ENCODE measurements at places on chromosomes 2 and 18. TPM values are rescaled to one million over a fixed set of nuclear protein-coding genes. Genes with fewer than 3 reads are reported as not detected.

PROC gene
- not detected for total RNA-seq

L3MBTL4 gene
- 14.3 TPM for total RNA-seq

RASGRP3 gene
- 12.1 TPM for total RNA-seq

YES1 gene
- 67.6 TPM for total RNA-seq

DNA sequence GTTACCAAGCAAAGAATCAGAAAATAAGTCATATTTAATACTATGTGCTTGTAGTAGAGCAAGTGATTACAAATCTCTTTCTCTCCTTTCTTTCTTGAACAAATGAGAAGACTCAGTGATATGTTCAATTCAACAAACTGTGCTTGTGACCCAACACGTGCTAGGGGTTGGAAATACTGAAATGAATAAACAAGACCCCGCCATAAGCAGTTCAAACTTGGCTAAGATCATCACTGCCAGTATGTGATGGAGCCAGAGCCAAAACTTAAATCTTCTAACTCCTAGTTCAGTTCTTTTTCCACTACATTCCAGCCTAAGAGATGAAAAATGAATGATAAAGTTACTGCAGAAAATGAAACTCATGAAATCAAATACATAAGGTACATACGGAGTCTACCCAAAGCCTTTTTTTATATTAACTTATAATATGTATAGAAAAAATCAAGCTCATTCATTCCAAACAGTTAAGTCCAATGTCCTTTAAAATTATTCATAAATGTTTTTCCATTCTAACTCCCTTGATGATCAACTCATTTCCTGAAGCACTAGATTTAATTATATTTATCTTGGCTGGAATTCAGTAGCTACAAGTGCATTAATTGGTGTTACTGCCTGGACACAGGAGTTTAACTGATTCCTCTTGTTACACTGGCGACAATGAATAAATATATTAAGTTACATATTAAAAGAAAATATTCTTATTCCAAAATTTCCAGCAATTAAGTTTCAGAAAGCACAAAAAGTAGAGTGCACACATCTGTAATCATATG lies 36.0 kb downstream of the GALNT3 start:
- no peak overlapping the region for H3K27ac ChIP-seq
- no peak for DNase-seq
- no peak overlapping the region for H3K4me3 ChIP-seq
- peaks cover 6% of the 10 kb centered on the region for H3K36me3 ChIP-seq

DNA sequence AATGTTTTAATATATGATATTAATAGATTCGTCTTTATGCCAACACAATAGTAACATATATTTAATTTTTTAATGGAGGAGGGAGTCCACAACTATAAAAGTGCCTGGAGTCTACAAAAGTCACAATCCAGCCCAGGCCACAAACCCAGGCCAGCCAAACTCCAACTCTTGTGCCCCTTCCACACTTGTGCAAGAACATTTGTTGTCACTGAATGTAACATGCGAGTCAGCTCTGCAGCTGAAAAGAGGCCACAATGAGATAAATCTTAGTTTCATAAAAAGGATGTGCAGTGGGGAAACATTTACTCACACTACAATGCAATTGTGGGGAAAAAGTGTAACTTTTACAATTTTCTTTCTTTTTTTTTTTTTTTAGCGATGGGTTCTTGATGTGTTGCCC lies 110.8 kb downstream of the MCFD2 start:
- no peaks in the 10 kb centered on the region for H3K36me3 ChIP-seq
- H3K27me3 ChIP-seq: no peaks in the 10 kb centered on the region
- no peak overlapping the region for H3K4me3 ChIP-seq
- H3K4me1 ChIP-seq: no peaks in the 10 kb centered on the region
- H3K27ac ChIP-seq: no peak overlapping the region

HOXD9 gene
- total RNA-seq: not detected

- H3K27me3 ChIP-seq: no peaks in the 10 kb centered on the region
- no peaks in the 10 kb centered on the region for H3K36me3 ChIP-seq
- no peak overlapping the region for H3K27ac ChIP-seq
- DNase-seq: no peak
- no peak overlapping the region for H3K4me3 ChIP-seq
- H3K4me1 ChIP-seq: no peaks in the 10 kb centered on the region
Observed at GRCh38 chr18:58649966-58650816, 21.1 kb upstream of the MALT1 start.

DNA sequence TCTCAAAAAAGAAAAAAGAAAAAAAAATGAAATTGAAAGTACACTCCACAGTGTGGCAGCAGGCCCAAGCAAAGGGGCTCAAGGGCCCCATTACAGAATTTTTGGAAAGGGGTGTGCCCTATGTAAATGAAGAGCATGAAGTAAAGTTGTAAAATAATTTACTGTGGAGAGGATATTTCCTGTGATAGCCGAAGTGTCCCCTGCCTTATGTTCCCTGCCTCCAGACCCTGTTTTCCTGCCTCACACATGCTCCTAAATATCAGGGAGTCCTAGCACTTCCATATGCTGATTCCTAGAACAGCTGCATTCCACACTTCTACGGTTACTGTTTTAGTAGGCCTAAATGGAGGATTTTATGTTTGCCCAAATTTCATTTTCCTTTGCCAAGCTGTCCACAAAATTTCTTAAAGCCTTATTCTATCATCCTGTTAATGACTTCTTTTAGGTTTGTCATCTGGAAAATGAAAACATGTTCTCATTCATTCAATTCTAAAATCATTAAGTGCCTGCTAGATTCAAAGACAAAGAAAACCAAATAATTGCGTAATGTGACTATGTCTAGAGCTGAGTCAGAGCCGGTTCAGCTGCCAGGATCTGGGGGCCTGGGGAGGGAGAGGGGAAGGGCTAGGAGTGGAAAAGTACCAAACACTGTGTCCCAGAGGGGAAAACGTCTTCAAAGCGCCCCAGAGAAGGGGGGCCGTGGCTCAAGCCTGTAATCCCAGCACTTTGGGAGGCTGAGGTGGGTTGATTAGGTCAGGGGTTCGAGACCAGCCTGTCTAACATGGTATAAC lies 25.9 kb upstream of the IMPA2 start:
- no peaks in the 10 kb centered on the region for H3K27me3 ChIP-seq
- peak overlapping the region; percentile 73 for H3K27ac ChIP-seq
- peak; percentile 80 for DNase-seq

CHRND gene
- total RNA-seq: not detected

GRCh38 chr2:189293164-189293563 lies 113.6 kb upstream of the COL5A2 start:
- no peaks in the 10 kb centered on the region for H3K36me3 ChIP-seq
- no peak overlapping the region for H3K4me3 ChIP-seq
- no peaks in the 10 kb centered on the region for H3K4me1 ChIP-seq
- H3K27ac ChIP-seq: no peak overlapping the region
- no peaks in the 10 kb centered on the region for H3K27me3 ChIP-seq

- H3K27ac ChIP-seq: peak overlapping the region; percentile 96
- H3K27me3 ChIP-seq: no peaks in the 10 kb centered on the region
- peaks cover 35% of the 10 kb centered on the region for H3K4me1 ChIP-seq
- DNase-seq: no peak
Observed at GRCh38 chr2:102144128-102144527, 1.6 kb downstream of the IL1R1 start.

GRCh38 chr2:119671016-119671415 lies 8.0 kb upstream of the TMEM177 start:
- H3K27me3 ChIP-seq: no peaks in the 10 kb centered on the region
- H3K36me3 ChIP-seq: no peaks in the 10 kb centered on the region
- H3K4me3 ChIP-seq: no peak overlapping the region
- H3K4me1 ChIP-seq: peaks cover 4% of the 10 kb centered on the region
- no peak for DNase-seq

- no peaks in the 10 kb centered on the region for H3K27me3 ChIP-seq
- H3K27ac ChIP-seq: no peak overlapping the region
- DNase-seq: no peak
- peaks cover 4% of the 10 kb centered on the region for H3K4me1 ChIP-seq
Observed at GRCh38 chr2:227464361-227464760, 7.6 kb upstream of the AGFG1 start.

DNA sequence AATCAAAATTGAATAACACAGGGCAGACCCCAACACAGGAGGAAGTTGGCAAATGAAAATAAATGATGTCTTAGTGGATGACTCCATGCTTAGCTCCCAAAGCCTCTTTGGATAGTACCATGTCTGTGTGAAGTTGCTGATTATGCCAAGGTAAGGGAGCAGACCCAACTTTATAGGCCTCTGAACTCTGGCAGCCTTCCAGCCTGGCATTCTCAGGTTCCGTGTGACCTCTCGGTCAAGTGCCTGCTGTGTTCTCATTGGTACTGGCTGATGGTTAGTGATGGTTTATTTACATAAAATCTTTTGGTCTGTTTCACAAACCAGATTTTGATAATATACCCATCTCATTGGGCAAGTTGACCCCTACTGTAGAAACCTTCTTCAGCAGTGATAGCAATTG lies 112.2 kb upstream of the TTC39C start:
- no peaks in the 10 kb centered on the region for H3K27me3 ChIP-seq
- H3K36me3 ChIP-seq: no peaks in the 10 kb centered on the region

GRCh38 chr2:241302759-241303651 lies 12.5 kb downstream of the HDLBP start:
- no peak overlapping the region for H3K27ac ChIP-seq
- peaks cover 14% of the 10 kb centered on the region for H3K4me1 ChIP-seq
- no peaks in the 10 kb centered on the region for H3K36me3 ChIP-seq

GREB1 gene
- 2.2 TPM for total RNA-seq

DNA sequence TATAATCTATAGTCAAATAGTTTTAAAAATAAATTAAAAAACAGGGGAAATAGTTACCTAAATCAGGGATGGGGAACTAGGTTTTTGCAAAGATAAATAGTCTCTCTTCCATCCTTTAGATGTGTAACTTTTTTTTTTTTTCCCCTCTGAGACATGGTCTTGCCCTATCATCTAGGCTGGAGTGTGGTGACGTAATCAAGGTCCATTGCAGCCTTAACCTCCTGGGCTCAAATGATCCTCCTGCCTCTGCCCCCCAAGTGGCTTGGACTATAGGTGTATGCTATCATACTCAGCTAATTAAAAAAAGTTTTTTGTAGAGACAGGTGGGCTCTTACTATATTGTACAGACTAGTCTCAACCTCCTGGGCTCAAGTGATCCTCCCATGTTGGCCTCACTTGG lies 316.5 kb downstream of the CCDC85A start:
- H3K4me1 ChIP-seq: no peaks in the 10 kb centered on the region
- no peaks in the 10 kb centered on the region for H3K36me3 ChIP-seq
- DNase-seq: no peak

DNA sequence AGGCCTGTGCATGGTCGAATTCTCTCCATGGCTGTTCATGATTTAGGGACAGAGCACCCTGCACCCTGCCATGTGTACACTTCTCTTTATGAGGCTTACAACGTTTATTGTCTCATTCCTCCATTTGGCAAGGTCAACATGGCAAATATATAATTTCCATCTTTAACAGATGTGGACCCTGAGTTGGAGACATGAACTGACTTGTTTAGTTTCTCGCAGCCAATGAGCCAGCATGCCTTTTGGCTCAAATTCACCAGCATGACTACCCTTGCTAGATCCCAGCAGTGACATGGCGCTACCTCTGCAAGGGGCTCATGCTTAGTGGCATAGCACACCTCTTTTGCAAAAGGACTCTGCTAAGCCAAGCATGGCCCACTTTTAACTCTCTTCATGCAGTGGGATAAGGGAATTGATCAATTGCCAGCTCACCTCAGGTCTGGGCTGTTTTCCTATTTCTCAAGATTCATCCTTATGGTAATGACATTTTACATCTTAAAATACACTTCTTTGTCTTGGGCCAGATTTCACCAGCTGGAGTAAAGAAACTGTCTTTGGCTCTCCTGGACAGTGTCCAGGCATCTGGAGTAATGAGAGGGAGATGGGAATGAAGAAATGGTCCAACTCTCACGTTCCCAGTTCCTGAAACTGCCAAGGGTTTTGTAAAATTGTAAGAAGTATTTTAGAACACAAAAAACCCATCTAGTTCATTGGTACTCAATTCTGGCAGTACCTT lies 159.5 kb downstream of the SETBP1 start:
- no peak overlapping the region for H3K27ac ChIP-seq
- peaks cover 22% of the 10 kb centered on the region for H3K4me1 ChIP-seq
- no peaks in the 10 kb centered on the region for H3K27me3 ChIP-seq
- no peaks in the 10 kb centered on the region for H3K36me3 ChIP-seq
- no peak for DNase-seq

GRCh38 chr2:17652681-17653394 lies 100.8 kb downstream of the SMC6 start:
- no peaks in the 10 kb centered on the region for H3K27me3 ChIP-seq
- H3K27ac ChIP-seq: no peak overlapping the region
- no peaks in the 10 kb centered on the region for H3K36me3 ChIP-seq
- DNase-seq: no peak
- no peaks in the 10 kb centered on the region for H3K4me1 ChIP-seq

GPR55 gene
- total RNA-seq: 0.26 TPM

RAD51AP2 gene
- not detected for total RNA-seq

DNA sequence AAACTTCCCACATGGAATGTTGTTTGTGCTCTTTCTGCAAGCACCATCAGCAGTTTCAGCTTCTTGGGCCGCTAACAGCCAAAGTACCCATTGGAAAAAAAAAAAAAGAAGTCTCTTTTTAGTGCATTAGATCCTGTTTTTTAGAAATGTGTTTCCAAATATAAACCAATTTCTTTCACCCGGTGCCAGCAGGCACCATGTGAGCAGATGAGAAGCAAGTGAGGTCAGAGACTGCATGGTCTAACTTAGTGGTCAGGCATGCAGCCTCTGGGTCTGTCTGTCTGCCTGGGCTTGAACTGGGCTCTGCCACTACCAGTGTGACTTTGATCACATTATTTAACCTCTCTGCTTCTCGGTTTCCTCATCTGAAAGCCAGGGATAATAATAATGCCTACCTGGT lies 75.2 kb upstream of the NRP2 start:
- no peaks in the 10 kb centered on the region for H3K36me3 ChIP-seq
- DNase-seq: no peak
- no peaks in the 10 kb centered on the region for H3K4me1 ChIP-seq
- H3K27ac ChIP-seq: no peak overlapping the region

C2orf92 gene
- total RNA-seq: 35.6 TPM

- H3K27ac ChIP-seq: no peak overlapping the region
- H3K27me3 ChIP-seq: no peaks in the 10 kb centered on the region
- no peak for DNase-seq
- peaks cover 5% of the 10 kb centered on the region for H3K4me1 ChIP-seq
- no peak overlapping the region for H3K4me3 ChIP-seq
Observed at GRCh38 chr18:24992491-24992890, 359.5 kb downstream of the ZNF521 start.

GRCh38 chr2:173983391-173983871 lies 18.3 kb upstream of the SP3 start:
- H3K27ac ChIP-seq: no peak overlapping the region
- H3K36me3 ChIP-seq: no peaks in the 10 kb centered on the region
- H3K27me3 ChIP-seq: no peaks in the 10 kb centered on the region
- H3K4me1 ChIP-seq: peaks cover 17% of the 10 kb centered on the region

VWA3B gene
- 0.72 TPM for total RNA-seq

CROCC2 gene
- 10.8 TPM for total RNA-seq

Measured in upper lobe of left lung (tissue), 6 donors.